ENCODE measurements at places on chromosomes 6 and 20.

DNA sequence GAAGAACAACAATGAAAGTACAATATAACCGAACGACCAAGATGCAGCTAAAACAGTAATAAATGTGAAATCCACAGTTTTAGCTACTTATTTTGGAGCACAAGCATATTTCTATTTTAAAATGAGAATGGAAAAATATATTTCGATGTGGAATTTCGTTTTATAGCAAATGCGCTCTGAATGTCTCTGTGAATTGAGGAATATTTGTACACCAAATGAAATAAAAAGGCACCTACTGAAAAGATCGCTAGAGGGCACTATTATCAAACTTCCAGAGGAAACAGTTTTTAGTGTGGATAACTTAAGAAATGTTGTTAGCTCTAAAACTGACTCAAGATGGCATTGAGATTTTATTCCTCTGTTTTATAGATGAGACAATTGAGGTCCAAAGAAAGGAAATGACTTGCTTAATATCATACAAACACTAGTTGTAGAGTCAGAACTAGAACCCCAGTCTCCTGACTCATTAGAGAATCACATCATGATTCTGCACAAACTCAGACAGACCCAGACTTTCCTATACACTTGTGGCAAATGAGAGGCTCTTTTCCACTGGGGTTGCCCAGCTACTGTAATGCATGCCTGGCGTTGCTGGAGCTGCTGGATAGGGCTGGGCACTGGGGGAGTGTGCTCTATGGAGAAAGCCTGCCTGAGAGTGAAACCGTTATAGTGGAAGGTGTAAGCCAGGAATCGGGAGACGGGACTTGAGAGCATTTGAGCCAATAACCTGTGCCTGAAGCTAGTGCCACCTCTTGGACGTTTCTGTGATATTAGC, 51.9 kb downstream of the GCLC start:
- DNase-seq = no peak

DNA sequence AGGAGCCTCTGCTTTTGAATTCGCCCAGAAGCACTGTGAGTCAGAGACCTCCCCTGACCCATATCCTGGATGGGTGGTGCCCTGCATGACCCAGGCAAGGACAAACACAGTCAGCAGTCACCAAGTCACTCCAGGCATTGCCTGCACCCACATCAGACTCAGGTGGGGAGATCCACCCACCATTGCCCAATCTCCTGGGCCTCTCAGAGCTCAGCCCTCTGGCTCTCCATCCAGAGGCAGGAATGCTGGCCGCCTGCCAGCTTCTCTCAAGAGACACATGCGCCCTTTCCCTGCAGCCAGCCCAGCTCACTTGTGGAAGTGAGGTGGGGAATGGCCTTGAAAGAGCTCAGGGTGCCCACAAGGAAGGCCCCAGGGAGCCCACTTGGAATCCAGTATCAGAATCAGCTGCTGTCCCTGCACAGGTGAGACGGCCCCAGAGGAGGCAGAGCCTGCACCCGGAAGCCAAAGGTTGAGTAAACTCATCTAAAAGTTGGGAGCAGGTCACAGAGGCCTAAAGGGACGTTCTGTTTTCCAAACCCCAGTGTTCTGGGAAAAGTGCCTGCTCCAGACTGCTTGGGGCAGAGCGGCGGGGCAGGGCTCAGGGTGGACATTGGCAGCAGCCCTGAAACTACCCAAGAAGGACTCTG, 129.8 kb downstream of the PREX1 start:
- DNase-seq = peak; percentile 67

GRCh38 chr6:15661853-15662325, 939 bp downstream of the DTNBP1 start:
- no peak for DNase-seq

GRCh38 chr6:149064660-149065015, 252.9 kb upstream of the TAB2 start:
- DNase-seq = no peak

GRCh38 chr6:53382421-53382820, 33.7 kb upstream of the ELOVL5 start:
- DNase-seq = no peak

DNA sequence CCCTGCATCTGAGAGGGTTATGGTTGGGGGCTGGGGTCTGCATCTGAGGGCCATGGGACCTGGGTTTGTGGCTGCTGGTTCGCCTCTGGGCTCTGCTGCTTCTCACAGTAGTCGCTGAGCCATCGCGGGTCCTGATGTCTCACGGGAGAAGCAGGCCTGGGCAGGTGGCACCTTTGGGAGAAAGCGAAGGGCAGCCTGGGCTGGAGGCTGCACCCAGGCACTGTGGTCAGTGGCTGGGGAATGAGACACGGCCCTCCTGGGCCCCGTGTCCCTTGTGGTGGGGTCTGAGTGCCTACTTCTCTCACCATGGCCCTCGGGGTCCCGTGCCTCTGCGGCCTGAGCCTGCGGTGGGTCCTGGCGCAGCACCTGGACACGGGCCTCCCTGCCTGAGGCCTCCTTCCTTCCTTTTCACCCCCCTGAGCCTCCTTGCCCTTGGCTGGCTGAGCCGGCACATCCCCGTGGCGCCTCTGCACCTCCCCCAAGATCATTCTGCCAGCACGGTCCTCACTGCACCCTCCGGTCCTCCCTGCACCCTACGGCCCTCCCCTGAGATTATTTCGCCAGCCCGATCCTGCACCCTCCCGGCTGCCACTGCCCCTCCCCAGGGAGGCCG, 206.0 kb downstream of the ERMARD start:
- DNase-seq = no peak

GRCh38 chr20:51447097-51447764, 95.3 kb downstream of the NFATC2 start:
- peak; percentile 93 for DNase-seq

DNA sequence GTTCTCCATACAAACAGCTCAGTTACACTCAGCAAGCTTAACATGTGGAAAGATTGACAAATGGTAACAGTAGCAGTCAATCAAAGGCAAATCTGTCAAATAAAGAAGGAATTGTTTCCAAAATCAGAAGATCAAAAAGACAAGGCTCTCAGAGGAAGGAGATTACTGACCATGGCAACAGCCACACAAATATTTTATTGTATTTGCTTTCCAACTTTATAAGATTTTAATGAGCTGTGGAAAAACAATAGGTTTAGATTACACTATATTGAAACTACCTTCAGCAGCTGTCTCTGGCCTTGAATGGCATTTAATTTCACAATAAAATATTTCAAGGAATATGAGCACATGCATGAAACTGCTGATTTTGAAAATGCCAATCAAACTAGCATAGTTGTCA, 1143.9 kb upstream of the GJE1 start:
- no peak for DNase-seq

GRCh38 chr20:33667245-33667675, 517 bp downstream of the ACTL10 start:
- no peak for DNase-seq

- no peak for DNase-seq
Measured at GRCh38 chr6:37459981-37460800, 27.2 kb downstream of the CMTR1 start.

GRCh38 chr6:56541030-56541600, 101.6 kb downstream of the DST start:
- no peak for DNase-seq

- DNase-seq = no peak
Measured at GRCh38 chr6:16876201-16876600, 114.9 kb upstream of the ATXN1 start.

- no peak for DNase-seq
Measured at GRCh38 chr6:125869427-125869826, 78.7 kb downstream of the NCOA7 start.

- peak; percentile 21 for DNase-seq
Measured at GRCh38 chr6:30548375-30548774, 7.9 kb downstream of the GNL1 start.

DNA sequence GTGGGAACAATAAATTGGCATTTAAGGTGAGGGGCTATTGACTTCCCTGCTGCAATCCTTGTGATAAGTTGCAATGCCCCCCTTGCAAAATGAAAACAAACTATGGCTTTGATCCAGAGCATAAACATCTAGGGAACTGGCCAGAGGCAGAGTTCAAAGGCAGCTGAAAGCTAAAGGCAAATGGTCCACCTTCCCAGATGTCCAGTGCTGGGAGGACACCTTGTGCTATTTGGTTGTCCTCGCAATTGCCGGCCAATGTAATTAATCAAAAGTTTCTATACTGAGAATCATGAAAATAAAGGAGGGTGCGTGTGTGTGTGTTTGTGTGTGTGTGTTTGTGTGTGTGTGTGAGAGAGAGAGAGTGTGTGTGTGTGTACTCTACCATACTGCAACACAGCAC, 337.4 kb downstream of the CBLN4 start:
- no peak for DNase-seq

DNA sequence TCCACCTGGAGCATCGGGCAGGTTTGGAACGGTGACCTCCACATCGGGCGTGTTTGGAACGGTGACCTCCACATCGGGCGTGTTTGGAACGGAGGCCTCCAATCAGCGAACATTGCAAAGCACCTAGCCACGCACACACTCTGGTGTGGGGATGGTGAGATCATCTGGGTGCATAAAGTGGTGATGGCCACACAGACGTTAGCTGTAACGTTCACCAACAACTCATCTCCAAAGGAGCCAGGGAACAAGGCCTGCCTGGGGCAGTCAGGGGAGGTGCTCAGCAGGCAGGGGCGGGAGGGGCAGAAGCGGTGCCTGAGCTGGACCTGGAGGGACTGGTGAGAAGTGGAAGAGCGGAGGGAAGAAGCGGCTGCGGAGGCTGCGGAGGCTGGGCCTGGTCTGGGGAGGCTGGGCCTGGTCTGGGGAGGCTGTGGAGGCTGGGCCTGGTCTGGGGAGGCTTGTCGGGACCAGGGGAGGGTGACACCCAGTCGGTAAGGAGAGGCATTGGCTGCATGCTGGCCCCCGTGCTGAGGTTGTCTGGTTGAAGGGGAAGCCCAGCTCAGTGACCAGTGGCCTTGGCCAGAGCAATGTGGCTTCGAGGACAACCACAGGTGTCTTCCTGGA, 89.9 kb downstream of the PSMB1 start:
- no peak for DNase-seq

GRCh38 chr6:93120154-93120742, 299.1 kb downstream of the EPHA7 start:
- DNase-seq = no peak

GRCh38 chr6:80105972-80106417, 476 bp upstream of the BCKDHB start:
- DNase-seq = no peak

GRCh38 chr6:141488488-141488887, 644.2 kb upstream of the GJE1 start:
- DNase-seq = no peak

GRCh38 chr6:166626177-166627032, 646 bp downstream of the RPS6KA2 start:
- DNase-seq = no peak

- no peak for DNase-seq
Measured at GRCh38 chr6:100344321-100344720, 120.4 kb downstream of the SIM1 start.

DNA sequence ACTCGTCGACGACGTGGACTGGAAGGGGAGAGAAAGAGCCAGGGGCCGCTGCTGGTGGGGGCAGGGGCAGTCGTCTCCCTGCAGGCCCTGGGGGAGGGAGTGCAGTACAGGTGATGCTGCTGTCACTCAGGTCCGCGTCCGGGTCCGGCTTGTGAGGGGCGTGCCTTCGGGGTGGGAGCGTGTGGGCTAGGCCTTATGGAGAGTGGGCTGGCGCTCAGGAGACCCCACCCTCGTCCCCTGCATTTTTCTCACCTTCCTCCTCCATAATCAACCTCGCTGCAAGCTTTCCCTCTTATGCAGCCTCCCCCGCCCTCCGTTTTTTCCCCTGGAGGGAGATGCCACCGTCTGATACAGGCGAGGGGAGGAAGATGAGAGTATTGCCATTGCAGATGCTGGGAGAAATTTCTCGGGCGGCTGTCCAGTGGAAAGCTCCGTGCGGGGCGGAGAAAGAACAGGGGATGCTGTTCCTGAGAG, 632 bp downstream of the PCMT1 start:
- peak; percentile 32 for DNase-seq

DNA sequence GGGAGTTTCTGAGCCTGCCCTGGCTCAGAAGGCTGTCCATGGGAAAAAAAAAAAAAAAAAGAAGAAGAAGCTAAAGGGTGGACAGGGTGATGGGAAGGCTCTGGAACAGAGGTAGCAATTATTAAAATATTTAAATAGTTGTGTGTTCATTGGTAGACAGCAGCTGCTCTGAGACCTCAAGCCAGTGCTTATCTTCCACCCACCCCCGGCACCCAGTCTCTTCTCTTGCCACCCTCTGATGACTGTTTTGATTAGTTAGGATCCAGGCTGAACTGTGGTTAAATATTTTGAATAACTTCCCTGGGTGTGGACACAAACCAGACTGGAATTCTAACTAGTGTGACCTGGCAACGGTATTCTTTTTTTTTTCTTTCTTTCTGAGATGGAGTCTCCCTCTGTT, 16.9 kb upstream of the SRSF3 start:
- peak; percentile 40 for DNase-seq

- DNase-seq = no peak
Measured at GRCh38 chr6:163837691-163838431, 423.3 kb downstream of the QKI start.

GRCh38 chr6:122953766-122954165, 42.3 kb upstream of the CLVS2 start:
- DNase-seq = peak; percentile 16

- DNase-seq = no peak
Measured at GRCh38 chr6:69343851-69344250, 453.0 kb downstream of the LMBRD1 start.

DNA sequence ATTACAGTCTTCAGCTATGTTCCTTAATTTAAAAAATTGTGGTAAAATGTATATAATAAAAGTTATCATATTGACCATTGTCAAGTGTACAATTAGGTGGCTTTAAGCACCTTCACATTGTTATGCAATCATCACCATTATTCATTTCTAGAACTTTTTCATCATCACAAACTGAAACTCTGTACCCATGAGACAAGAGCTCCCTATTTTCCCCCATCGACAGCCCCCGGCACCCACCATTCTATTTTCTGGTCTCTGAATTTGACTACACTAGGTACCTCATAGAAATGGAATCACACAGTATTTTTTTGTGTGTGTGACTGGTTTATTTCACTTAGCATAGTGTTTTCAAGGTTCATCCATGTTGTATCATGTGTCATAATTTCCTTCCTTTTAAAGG, 39.7 kb upstream of the FYN start:
- DNase-seq = no peak

- no peak for DNase-seq
Measured at GRCh38 chr6:127606131-127606562, 29.2 kb downstream of the C6orf58 start.

GRCh38 chr6:15608396-15608795, 54.4 kb downstream of the DTNBP1 start:
- no peak for DNase-seq

DNA sequence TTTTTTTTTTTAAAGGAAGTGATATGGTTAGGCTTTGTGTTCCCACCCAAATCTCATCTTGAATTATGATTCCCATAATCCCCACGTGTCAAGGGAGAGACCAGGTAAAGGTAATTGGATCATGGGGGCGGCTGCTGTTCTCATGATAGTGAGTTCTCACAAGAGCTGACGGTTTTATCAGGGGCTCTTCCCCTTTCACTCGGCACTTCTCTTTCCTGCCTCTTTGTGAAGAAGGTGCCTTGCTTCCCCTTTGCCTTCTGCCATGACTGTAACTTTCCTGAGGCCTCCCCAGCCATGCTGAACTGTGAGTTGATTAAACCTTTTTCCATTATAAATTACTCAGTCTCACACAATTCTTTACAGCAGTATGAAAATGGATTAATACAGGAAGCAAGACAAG, 64.3 kb downstream of the ZFP64 start:
- DNase-seq = no peak

GRCh38 chr6:163706500-163707087, 292.1 kb downstream of the QKI start:
- DNase-seq = no peak
